ENCODE measurements at places on chromosomes 4 and X.

DNA sequence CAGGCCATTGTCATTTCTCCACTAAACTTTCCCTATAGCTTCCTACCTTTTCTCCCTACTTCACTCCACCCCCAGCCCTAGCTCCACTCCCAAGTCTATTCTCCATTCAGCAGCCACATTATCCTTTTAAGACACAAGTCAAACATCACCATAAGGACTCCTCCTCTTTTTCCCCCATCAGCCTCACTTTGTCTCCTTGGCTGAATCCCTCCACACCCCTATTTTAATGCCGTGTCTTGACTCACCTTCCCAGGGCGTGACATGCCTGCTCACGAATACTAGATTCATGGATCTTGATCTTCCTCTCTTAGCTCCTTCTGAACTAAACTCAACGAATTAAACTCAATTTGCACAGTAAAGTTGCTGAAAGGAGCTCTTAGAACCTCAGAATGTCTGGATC lies 281.9 kb downstream of the PTTG2 start:
- DNase-seq: no peak

DNA sequence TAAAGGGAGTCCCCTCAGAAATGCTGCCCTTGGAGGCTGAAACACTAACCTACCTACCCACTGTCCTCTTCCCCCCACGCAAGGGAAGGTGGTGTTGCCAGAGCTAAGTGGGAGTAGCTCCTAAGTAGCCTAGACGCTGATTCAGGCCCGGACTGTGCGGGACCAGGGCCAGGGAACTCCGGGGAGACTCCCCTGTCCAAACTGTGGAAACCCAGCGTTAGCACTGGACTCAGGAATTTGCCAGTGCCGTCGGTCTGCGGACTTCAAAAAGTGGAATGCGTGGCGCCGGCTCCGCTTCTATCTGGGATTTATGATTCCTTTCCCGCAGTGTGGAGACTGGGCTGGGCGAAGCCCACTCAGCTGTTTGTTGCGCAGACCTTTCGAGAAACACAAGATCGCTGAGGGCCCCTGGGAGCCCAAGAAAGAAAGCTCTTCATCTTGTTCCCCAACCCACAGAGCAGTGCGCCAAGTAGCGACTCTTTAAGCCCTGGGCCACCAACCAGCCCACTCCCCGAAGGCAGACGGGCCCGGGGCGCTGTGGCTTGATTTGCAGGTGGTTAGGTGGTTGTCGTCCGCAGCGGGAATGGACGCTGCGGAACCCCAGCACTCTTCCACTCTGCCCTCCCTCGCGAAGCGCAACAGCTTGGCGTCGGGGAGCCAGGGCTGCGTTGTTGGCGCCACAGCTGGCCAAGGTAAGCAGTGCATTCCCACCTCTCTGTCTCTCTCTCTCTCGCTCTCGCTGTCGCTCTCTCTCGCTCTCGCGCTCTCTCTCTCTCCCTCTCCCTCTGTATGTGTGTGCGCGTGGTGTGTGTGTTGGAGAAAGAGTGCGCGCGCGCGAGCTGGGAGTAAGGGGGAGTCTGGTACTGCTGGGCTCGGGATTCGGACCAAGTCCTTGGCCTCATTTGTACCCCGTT lies 2.0 kb downstream of the TMEM255A start:
- DNase-seq: no peak

GRCh38 chr4:100935090-100935489 lies 412.2 kb downstream of the PPP3CA start:
- no peak for DNase-seq

DNA sequence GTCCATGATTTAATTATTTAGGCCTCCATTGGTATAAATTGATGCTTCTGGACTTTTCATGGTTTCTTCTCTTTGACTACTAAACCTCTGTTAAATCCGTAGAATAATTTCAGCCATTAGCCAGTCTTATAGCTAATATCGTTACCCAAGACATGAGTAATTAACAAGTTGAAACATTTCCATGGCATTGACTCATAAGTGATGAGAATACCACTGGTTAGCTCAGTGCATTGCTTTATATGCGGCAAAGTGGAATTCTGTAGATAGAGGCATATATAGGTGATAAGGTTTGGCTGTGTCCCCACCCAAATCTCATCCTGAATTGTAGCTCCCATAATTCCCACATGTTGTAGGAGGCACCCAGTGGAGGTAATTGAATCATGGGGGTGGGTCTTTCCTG lies 80.6 kb downstream of the VCX2 start:
- DNase-seq: no peak

DNA sequence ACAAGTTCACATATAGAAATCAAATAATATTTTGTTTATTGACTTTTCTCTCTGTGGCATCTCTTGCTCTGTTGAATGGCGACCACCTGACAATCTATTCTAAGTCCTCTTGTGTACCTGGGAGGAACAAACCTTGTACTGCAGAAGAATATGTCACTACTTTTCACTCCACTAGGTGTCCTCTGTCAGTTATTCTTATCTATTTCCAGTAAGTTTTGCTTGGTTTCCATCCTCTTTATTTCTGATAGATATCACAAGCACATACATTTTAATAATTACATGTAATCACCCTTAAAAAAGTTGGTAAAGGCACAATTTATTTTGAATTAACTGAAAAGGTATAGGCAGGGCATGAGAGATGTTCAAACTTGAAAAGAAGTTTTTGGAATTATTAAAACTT lies 238.4 kb downstream of the SNCA start:
- DNase-seq: no peak

DNA sequence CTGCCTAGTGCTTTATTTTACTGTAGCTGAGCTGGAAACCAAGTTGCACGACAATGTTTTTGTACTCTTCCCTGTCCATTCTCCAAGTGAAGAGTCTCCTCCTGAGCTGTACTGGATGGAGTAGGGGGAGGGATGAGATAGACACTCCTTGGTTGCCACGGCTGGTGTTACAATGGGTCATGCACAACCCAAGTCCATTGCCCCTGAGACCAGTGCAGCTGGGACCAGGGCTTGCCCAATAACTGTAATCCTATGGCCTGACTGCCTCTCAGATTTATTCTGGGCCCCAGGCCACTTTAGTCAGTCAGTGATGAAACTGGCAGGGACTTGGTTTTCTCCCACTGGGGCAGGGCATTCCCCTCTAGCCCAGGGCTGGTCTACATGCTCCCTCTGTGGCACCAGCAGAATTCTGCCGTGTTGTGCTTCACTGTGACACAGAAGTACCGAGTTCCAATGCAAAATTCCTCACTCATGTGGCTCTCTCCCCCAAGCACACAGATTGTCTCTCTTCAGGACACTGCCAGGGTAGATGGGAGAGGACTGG lies 203.3 kb upstream of the PCDH18 start:
- DNase-seq: no peak
